Esophagus mucosa (tissue), 1 donor: ENCODE measurements at places on chromosomes 5 and 9.
A peak's percentile ranks its signal among the peaks of the same experiment; 100 is the strongest.

DNA sequence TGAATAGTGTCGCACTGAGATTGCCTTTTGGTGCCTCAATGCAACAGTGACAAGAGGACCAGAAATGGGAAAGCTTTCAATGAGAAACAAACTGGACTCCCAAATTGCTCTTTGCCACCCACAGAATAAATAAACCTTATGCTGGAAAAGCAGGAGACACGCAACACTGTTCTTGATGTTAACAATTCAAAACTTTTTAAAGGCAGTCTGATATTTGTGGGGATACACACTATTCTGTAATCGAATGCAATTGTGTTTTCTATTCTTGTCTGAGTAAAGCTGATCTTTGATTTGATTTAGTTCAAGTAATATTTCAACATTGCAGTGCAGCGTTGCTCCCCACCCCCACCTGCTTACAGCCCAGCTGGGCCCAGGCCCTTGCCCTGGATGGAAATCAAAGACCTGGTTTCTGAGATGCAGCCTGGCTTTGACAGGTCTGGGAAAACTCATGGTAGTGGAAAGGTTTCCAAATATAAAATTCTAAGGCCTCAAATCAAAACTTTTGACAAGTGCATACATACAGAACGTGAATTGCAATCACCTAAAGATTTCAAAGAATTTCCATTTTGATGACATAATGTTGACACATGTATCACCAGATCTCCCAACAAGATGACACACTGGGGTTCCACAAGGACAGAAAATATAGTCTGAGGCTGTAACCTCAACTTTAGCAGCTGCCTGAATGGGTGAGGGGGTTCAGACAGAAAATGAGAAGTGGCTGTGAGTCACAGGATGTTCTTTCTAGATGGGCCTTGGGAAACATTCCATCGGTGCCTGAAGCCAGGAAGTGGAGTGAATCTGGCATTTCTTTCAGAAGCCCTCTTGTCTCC is 55.1 kb downstream of the ABCA1 start:
- ATAC-seq: peak; percentile 30

DNA sequence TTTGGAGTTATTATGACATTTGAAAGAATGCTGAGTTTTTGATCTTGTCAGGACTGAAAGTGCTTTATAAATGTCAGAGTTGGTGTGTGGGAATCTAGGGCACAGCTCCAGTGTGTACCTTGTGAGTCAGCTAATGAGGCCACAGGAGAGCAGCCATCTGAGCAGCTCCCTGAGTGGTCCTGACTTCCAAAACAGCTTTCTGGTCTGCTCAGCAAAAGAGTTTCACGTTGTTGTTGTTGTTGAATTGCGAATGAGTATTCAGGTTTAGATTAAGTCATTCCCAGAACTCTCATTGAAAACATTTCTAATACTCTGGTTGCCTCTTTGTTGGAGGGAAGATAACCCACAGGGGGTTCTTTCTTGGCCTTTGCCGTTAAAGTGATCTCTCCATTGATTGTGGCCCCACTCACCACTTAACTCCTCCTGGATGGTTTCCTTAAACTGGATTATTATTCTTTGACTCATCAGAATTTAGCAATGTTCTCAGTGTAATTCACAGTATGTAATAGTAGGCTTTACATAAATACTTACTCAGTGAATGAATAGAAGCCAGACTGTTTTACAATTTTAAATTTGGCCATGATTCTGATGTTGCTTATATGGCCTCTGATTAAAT is 125.1 kb upstream of the SGCD start:
- ATAC-seq: no peak

GRCh38 chr5:109318455-109319108 is 91.2 kb downstream of the PJA2 start:
- ATAC-seq: no peak

DNA sequence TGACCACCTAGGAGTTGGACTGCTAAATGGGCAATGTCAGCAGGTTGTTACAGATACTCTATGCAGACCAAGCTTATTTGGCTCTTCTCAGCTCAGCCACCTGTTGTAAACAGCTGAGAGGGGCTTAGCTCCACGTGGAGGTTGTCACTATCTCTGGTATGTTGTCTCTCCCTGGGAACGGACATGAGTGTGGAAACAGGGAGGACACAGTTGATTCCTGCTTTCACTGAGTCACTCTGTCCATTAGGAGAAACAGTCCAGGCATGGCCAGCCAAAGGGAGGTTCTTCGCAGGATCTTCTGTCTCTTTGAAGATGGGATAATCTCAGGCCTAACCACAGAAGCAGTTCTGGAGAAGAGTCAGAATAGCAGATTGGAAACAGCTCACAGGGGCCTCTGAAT is 121.2 kb downstream of the PALM2AKAP2 start:
- ATAC-seq: no peak

- ATAC-seq: no peak
Observed at GRCh38 chr5:19547640-19548039, 440.4 kb downstream of the CDH18 start.

DNA sequence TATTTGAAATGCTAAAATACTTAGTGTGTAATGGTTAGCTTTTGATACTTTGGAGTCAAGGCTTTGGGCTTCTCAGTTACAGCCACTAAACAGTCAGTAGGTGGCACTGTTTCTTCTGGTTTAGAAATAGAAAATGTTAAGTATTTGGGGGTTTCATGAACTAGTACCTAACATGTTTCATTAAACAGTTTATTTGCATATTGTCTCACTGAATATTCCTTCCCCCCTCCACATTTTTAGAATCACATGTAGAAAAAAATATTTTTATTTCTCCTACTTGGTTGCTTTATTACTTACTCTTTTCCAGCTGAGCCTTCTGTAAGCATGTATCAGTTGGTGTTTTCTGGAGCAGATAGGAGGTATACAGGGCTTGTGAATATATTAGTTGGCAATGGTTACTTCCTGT is 48.0 kb downstream of the IPO11 start:
- ATAC-seq: no peak
